ENCODE measurements at places on chromosomes 16 and 17.
A peak's percentile ranks its signal among the peaks of the same experiment; 100 is the strongest.

DNA sequence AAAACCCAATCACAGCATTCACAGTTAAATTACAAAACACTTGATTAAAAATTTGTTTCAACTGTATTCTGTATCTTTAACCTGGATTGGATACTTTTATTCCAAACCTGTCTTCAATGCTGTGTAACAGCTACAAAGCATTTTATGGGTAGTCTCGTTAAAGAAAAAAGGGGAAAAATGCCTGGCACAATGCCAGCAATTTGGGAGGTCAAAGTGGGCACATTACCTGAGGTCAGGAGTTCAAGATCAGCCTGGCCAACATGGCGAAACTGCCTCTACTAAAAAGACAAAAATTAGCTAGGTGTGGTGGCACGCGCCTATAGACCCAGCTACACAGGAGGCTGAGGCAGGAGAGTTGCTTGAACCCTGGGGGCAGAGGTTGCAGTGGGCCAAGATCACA is 4.0 kb downstream of the GNA13 start:
- no peak for DNase-seq

- peak; percentile 81 for DNase-seq
Measured at GRCh38 chr16:81486540-81487061, 42.0 kb downstream of the CMIP start.

- no peak for DNase-seq
Measured at GRCh38 chr17:4221163-4221562, 42.6 kb downstream of the ANKFY1 start.

DNA sequence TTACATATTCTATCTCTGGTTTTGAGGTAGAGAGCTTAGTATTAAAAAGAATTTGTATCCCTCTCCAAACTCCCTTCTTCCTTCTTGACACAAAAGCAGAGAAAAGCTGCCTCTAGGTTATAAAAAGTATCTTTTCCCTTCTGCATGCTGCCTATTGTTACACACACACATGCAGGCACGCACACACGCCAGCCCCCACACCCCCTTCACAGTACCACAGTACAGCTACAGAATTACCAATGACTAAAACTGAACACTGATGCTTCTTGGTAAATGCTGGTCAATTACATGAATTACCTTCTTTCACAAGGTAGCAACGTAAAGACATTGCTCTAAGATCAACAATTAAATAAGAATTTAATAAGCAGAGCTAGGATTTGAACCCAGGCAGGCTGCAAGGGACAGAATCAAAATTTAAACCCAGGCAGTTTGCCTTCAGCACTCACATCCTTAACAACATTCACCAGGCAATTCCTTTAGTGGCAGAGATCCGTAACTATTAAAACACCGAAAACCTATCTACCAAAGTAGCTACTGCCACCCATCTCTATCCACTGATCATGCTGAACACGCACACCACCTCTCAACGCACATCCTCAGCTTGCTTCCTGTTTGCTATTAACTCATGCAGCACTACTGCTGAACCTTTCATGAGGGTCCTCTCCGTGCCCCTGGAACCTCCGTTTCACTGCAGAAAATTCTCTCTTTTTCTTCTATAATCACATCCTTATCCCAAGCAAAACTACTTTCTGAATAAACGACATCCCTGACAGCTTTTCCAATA is 37.8 kb downstream of the YWHAE start:
- DNase-seq, result no peak

- no peak for DNase-seq
Measured at GRCh38 chr17:81241648-81242420, 2.7 kb downstream of the NDUFAF8 start.

DNA sequence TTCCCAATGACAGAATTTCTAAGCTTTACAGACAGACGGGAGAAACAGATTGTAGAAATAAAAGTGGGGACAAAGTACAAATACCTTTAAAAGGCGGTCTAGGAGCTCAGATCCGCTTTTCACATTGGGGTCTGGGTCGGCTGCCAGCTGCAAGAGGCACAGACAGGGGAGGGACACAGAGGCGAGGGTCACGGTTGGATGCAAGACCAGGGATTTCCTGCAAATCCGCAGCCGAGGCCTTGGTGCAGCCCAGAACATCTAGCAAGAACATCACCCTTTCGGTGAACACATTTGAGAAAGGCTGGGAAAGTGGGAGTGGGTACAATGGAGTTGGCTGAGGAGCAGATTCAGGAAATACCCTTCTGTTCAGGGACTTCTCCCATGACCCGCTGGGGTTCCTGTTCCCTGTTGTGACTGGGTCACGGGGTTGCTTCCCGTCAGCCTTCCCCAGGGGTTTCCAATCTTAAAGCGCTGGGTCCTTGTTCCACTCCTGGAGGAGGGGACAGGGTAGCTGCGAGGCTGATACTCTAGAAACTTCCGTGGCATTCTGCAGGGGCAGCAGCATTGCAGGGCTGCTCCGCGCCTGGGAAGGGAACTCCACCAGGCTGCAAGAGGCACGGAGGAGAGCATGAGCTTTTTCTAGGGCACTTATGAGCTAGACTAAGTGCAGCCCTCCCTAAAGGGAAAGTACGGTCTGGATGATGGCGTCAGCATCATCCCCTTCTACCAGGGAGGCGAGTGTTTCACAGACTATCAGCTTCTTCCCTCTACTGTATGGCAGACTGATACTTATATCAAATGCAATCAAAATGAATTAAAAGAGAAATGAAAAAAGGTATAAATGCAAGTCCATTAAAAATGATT is 16.0 kb downstream of the VAC14 start:
- DNase-seq, result no peak

DNA sequence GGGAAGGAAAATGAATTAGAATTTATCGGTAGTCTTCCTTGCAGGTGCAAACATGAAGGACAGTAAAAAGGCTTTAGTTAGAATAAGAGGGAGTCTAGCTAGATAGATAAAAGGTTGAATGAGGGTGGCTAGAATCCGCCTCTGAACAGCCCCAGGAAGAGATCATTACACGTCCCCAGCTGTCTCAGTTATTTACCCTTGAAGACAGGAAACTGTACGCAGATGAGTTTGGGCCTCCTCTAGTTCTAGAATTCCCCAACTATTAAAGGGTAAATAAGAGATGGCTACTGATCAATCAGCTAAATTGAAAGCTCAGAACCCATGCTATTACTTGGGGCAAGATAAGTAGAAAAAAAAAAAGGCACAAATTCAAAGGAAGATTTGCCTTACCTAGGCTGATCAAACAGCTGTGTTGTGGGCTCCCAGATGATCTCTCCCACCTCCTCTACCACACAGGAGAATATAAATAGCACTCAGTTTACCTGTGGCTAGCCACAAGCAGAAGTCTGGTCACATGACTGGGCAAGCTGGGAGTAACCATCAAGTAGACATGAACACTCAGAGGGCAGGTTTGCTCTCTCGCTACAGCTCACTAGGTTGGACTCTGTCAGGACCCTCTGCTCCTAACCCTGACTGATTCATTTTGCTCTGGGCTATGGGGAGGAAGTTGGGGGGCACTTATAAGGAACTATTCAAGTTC is 17.0 kb downstream of the FAM117A start:
- no peak for DNase-seq

GRCh38 chr17:50440172-50440837 is 14.3 kb downstream of the ACSF2 start:
- no peak for DNase-seq

GRCh38 chr17:82751171-82751570 is 694 bp upstream of the TBCD start:
- DNase-seq, result no peak

DNA sequence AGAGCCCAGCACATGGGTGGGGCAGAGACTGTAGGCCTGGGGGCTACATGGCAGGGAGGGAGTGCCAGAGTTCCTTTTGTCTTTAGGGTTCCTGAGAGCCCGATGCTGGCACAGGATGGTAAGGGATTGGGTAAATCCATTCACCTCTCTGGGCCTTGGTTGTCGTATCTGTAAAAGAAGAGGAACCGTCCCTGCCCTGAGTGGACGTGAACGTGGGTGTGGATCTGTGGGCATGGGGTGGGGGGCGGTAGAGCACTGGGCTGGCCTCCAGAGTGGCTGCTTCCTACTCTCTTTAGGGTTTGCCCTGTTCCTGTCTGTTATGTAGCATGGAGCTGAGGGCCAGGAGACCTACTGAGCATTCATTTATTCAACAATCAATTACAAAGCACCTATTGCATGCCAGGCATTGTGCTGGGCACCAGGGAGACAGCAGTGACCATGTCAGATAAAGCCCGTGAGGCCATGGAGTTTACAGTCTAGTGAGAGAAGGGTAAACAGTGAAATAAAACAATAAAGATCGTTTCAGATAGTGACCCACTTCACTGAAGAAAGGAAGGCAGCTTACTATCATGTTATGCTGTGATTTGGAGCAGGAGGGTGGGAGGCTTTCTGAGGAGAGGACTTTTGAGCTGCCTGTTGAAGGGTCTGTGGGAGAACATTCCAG is 13.1 kb upstream of the TCAP start:
- no peak for DNase-seq

GRCh38 chr17:77332034-77332971 is 191.5 kb downstream of the SEC14L1 start:
- DNase-seq, result no peak

DNA sequence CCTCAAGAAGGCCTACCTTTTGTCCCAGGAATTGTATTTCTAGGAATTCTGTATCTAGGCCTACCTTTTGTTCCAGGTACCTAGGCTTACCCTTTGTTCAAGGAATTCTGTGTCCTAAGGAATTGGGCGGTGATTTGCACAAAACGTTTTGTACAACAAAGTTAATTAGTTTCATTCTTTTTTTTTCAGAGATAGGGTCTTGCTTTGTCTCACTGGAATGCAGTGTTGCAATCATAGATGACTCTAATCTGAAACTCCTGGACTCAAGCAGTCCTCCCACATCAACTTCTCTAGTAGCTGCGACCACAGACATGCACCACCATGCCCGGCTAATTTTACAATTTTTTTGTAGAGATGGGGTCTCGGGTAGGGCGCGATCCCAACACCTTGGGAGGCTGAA is 7.0 kb downstream of the CDR2L start:
- no peak for DNase-seq

GRCh38 chr17:52201767-52202519 is 43.4 kb upstream of the CA10 start:
- no peak for DNase-seq

- no peak for DNase-seq
Measured at GRCh38 chr16:89607937-89608740, 5.3 kb upstream of the DPEP1 start.

DNA sequence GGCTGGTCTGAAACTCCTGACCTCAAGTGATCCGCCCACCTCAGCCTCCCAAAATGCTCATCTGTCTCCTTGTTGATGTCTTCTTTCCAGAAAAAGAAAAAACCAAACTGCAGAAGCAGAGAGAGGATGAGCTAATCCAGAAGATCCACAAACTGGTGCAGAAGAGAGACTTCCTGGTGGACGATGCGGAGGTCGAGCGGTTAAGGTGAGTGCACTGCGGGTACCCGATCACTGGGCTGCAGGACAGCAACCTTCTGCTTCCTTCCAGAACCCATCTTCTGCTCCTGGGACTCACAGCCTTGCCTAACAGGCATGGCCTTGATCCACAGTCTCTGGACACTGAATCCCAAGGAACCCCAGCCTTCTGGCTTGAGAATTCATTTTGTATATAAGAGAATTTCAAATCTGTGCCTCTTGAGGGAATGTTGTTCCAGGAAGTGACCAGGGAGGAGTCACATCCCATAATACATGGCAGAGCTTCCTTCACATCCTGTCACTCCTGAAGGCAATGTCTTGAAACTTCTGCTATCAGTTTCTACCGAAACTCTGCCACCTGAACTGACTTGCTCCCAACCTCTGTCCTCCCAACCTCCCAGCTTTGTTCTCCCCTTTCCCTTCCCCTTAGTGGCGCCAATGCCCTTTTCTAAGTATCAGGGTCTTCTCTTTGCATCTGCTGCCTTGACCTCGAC is 61.7 kb downstream of the MARF1 start:
- no peak for DNase-seq

- DNase-seq, result no peak
Measured at GRCh38 chr17:57004944-57005579, 27.1 kb downstream of the SCPEP1 start.

DNA sequence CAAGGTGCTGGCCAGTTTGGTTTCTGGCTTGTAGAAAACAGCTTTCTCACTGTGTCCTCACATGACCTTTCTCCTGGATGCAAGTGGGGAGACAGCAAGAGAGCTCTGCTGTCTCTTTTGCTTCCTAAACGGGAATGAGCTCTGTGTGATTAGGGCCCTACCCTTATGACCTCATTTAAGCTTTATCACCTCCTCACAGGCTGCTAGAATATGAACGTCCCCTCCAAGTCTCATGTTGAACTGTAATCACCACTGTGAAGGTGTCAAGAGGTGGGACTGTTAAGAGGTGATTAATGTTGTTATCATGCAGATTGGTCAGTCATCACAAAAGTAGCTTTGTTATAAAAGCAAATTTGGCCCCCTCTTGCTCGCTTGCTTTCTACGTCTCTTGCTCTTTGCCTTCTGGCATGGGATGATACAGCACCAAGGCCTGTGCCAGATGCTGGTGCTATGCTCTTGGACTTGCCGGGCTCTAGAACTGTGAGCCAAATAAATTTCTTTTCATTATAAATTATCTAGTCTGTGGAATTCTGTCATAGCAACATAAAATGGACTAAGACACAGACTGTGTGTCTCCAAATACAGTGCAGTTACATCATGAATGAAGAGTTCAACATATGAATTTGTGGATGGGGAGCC is 14.8 kb upstream of the POLR3E start:
- no peak for DNase-seq

GRCh38 chr17:77320485-77321256 is 179.9 kb downstream of the SEC14L1 start:
- DNase-seq, result no peak

GRCh38 chr16:23061669-23062068 is 87.6 kb downstream of the USP31 start:
- DNase-seq, result no peak

DNA sequence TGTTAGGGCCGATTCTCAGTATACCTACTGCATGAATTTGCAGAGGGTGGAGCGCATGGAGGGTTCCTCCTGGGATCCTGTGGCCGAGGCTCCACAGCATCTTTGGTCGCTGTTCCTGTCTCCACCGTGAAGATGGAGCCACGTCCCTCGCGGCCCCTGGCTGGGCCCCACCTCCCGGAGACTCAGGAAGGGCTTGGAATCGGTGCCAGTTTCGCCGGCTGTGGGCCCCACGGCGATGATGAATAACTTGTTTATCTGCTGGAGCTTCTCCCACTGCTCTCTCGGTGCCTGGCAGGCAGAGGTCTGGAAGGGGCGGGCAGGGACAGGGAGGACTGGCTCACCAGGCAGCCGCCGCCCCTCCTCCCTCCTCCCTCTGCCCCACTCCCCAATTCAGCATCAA is 8.1 kb downstream of the SLC5A11 start:
- no peak for DNase-seq

GRCh38 chr17:21298056-21298982 is 13.8 kb downstream of the MAP2K3 start:
- no peak for DNase-seq

- DNase-seq, result no peak
Measured at GRCh38 chr17:7982173-7982572, 20.2 kb upstream of the GUCY2D start.
